Upper lobe of right lung (tissue), 1 donor: ENCODE measurements at places on chromosomes 12 and 14.

- DNase-seq, result no peak
These were observed 242.6 kb upstream of the CRY1 start for GRCh38 chr12:107335802-107336570.

- DNase-seq, result no peak
These were observed 5.1 kb downstream of the DPPA3 start for GRCh38 chr12:7716381-7716780.

DNA sequence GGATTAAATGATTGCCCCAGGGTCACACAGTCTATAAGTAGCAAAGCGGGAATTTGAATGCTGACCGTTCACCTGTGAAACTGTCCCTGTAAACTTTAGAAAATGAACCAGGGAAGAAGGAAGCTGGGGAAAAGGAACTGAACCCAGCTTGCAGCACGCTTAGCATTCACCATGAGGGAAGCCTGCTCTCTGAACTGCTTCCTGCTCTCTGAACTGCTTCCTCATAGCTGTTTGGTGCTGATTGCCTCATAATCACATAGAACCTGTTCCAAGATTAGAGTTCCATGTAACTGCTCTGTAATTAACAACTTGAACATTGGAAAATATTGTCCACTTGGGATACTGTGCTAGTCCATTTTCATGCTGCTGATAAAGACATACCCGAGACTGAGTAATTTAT is 1504.8 kb upstream of the TMEM132C start:
- no peak for DNase-seq

DNA sequence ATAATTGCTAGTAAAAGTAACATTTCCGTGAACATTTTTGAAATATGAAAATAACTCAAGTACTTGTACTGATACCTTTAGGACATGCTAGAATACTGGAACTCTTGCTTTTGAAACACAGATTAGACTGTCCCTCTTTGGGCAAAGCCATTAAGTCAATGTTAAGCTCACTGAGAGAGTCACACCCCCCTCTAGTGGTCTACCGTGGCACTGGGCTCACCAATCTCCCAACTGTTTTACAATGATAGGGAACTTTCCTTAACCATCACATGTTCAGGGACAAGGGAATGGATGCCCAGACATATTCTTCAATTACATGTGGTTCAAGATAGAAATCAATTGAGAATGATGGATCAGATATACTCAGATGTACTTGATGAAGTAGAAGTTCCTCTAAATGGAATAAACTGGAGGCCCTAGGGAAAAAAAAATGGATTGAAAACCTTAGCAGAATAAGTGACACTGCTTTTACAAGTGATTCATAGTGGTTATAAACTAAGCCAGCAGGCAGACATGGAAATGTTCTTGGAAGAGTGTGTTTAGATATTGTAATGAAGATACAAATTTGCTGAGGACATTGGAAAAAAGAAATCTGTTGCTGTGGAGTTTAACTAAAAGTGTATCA is 17.8 kb downstream of the NANOG start:
- DNase-seq, result peak; percentile 74

DNA sequence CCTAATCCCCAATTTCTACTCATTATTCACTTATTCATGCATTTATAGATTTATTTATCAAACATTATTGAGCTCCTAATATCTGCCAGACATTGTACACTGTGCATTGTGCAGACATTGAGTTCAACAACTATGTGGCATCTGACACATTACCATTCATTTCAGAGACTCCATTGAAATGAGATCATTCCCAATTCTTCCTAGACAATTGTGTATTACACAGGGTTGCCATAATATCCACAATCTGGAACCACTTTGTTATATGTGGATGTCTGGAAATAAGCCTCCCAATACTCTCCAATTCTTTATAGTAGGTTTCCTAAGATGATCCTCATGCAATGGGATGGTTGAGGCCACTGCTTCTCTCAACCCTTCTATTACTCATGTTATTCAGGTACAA is 165.0 kb downstream of the OTOGL start:
- no peak for DNase-seq

GRCh38 chr12:12819752-12820311 is 6.7 kb downstream of the DDX47 start:
- DNase-seq, result no peak

DNA sequence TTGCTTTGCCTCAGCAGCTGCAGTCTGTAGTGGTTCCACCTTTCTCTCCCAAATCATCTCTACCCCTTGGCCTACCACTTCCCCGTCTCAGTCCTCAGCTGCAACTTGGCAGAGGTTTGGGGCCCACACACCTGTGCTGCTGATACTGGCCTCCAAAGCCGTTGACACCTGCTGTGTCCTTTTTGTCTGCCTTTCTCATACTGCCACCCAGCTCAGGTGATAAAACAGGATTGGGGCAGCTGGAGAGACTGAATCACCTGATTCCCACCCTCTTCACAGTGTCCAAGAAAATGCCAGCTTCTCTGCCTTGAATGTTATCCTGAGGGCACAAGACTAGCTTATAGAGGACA is 103.7 kb downstream of the ETV6 start:
- no peak for DNase-seq

GRCh38 chr12:70581208-70581607 is 56.0 kb downstream of the PTPRB start:
- DNase-seq, result no peak

DNA sequence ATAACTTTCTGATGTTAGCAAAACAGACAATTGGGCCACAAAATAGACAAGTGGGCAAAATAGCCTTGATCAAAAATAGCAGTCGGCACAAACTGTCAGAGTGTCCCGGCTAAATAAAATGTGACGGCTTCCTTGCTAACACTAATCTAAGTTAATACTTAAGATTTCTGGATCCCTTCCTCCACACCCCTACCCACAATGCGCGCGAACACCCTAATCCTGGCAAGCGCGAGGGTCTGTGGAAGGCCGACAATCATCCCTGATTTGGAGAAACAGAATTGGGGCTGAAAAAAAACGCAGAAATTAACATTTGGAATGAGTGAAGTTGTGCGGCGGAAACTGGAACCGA is 489 bp downstream of the CEP290 start:
- DNase-seq, result no peak

DNA sequence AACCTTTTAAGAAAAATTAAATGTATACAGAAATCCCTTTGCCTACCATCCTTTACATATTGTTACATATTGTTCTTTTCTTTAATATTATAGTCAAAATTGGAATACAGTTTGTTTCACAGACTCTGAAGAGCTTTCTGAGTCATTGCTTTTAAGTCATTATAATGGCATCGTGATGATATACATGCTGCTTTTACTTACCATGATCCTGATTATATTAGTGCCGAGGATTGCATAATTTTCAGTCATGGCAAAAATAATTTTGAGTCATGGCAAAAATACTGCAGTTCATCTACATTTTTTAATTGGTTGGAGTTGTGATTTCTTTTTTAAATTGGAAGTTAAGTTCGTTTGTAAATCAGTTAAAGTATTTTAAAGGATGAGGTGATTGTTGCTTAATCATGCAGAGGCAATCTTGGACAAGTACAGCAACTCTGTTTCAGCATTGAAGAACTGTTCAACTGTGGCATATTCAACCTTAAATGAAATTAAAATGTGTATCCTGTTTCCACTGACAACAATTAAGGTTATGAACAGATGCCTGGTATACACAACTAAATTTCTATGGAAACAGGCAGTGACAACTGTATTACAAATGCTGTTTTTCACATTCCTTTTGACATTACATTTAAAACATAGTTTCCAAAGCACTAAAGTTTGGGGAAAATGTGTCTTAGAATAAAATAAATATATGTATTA is 142.3 kb downstream of the PCNX1 start:
- DNase-seq, result no peak

DNA sequence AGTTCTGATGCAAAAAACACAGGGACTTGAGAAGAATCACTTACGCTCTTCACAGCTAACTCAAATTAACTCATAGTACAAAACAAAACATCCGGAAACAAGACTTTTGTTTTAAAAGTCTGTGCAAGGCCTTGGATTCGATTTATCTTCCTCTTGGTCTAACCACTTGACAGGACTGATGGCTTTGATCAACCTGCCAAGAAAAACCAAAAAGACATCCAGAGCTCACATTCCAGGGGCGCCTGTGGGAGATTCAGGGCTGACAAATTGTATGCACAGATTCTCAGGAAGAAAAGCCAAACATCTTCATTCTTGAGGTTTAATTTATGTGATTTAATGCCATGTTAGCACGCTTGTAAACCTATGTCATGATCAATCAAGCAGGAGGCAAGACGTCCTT is 129.1 kb upstream of the TMCC3 start:
- DNase-seq, result no peak
